ENCODE measurements at places on chromosomes 4 and X. TPM values are rescaled to one million over a fixed set of nuclear protein-coding genes. Genes with fewer than 3 reads are reported as not detected.

DNA sequence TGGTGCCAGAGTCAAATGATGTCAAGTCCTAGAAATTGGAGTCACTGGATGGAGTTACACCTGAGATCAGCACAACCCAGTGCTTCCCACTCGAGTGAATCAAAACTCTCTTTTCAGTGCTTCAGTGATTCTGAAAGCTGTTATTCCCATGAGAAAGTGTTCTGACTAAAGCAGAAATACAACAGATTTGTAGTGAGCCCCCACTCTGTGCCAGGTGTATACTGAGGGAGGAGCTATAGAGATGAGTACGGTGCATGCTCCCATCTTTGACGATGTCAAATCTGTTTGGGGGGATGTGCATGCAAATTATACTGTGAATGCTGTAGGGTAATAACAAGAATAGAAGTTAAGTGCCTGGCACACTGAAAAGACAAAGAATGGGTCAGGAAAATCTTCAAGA, 330.2 kb downstream of the HS3ST1 start:
- DNase-seq: no peak

DNA sequence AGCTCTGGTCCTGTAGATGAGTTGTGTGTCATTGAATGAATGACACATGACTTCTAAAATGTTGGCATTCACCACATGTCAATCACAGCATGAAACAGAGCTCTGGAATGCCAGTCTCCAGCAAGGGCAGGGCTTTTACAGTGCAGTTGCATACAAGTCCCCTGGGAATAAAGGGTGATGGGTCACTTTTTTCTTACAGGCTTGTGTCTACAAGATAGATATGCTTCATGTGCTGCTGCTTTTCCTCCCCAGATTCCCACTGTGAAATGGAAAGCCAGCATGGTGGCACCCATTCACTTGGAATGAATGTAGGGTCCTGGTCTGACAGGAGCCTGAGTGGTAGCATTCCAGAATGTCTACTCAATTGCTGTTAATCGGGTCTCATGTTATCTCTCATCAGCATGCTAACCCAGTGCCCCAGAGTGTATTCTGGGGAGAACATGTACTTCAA, 159.1 kb upstream of the KIT start:
- DNase-seq: no peak

GRCh38 chr4:189098932-189099696, 841.6 kb upstream of the FRG1 start:
- DNase-seq: no peak

DNA sequence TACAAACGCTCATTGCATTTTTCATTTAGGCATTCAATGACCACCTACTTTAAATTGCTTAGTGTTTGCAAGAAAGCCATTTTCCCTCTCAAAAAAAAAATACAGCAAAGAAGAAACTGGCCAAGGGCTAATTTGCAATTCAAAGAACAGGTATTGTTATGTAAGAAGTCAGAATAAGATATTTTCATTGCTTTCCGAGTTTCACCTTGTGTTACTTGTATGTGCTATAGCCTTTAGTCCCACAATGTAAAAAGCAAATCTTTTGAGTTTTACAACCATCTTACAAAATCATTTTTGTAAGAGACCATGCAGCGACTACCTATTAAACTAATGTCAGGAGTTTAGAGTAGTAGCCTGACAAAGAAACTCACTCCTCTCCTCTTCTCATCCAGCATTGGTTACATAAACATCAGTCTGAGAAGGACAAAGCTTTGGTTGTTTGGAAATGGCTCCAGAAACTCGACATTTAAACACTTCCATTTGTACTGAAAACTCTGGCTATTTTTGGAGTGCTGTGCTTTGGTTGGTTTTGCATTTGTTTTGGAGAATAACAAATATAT, 15.3 kb downstream of the TENM3 start:
- no peak for DNase-seq

DNA sequence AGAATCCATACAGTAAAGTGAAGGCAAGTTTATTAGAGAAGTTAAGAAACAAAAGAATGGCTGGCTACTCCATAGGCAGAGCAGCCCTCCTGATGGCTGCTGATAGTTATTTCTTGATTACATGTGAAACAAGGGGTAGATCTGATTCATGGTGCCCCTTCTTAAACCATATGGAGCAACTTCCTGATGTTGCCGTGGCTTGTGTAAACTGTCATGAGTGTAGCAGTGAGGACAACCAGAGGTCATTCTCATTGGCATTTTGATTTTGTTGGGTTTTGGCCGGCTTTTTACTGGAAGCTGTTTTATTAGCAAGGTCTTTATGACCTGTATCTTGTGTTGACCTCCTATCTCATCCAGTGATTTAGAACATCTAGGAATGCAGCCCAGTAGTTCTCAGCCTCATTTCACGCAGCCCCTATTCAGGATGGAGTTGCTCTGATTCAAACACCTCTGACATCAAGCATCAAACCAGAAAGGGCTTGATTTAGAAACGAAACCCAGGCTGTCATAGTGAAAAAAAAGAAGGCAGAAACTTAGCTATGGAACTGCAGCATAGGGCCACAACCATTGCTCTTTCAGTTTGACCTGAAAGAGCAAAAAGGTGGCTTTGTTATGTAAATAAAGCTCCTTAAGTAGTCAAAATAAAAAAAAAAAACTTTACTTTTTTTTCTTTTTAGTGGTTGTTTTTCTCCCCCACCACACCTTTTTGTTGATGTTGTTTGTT, 37.8 kb downstream of the SPCS3 start:
- DNase-seq: no peak

The SYN1 gene
- 7.9 TPM for total RNA-seq

The SLC16A2 gene
- 6.8 TPM for total RNA-seq

The TMPRSS11F gene
- total RNA-seq: not detected
